GM23248 (cell line): ENCODE measurements at places on chromosomes 7 and 10. TPM values are rescaled to one million over a fixed set of nuclear protein-coding genes. Genes with fewer than 3 reads are reported as not detected.

DNA sequence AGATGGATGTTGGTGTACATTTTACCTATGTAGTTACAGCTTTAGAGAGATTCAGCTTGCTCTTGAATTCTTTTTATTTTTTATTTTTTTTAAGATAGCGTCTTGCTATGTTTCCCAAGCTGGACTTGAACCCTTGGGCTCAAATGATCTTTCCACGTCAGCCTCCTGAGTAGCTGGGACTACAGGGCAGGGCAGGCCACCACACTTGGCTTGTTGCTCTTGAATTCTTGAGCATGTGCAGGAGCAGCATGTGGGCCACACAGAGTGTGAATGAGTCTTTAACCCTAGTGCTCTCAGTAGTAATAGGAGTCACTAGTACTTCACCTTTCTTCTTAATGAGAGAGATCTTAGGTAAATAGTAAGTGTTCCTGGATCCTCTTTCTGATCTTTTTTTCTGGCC, 26.7 kb upstream of the CYCS start:
- H3K27me3 ChIP-seq, result no peaks in the 10 kb centered on the region
- H3K4me1 ChIP-seq, result no peaks in the 10 kb centered on the region
- H3K4me3 ChIP-seq, result no peak overlapping the region
- DNase-seq, result no peak

- H3K36me3 ChIP-seq, result no peaks in the 10 kb centered on the region
- no peak overlapping the region for H3K4me3 ChIP-seq
- no peak for DNase-seq
- H3K27me3 ChIP-seq, result no peaks in the 10 kb centered on the region
Observed at GRCh38 chr7:15856311-15856710, 169.8 kb upstream of the MEOX2 start.

- peaks cover 5% of the 10 kb centered on the region; the same call in 1 of the 2 replicates for H3K27me3 ChIP-seq
- no peaks in the 10 kb centered on the region for H3K4me1 ChIP-seq
- H3K36me3 ChIP-seq, result no peaks in the 10 kb centered on the region
- DNase-seq, result no peak
Observed at GRCh38 chr7:69575651-69576050, 22.6 kb upstream of the AUTS2 start.

Gene HDAC9
- total RNA-seq, result 1.6 and 2.1 TPM in 2 replicates

GRCh38 chr7:783556-784490, 48.5 kb upstream of the SUN1 start:
- no peaks in the 10 kb centered on the region for H3K36me3 ChIP-seq
- H3K4me1 ChIP-seq, result no peaks in the 10 kb centered on the region
- H3K27ac ChIP-seq, result no peak overlapping the region
- no peak overlapping the region for H3K4me3 ChIP-seq

Gene AKR1C4
- not detected in 2 replicates for total RNA-seq

- H3K27me3 ChIP-seq, result peaks cover 22% of the 10 kb centered on the region; the same call in 1 of the 2 replicates
- no peaks in the 10 kb centered on the region for H3K36me3 ChIP-seq
- H3K27ac ChIP-seq, result no peak overlapping the region
Observed at GRCh38 chr10:6071181-6072175, 9.3 kb upstream of the IL2RA start.

DNA sequence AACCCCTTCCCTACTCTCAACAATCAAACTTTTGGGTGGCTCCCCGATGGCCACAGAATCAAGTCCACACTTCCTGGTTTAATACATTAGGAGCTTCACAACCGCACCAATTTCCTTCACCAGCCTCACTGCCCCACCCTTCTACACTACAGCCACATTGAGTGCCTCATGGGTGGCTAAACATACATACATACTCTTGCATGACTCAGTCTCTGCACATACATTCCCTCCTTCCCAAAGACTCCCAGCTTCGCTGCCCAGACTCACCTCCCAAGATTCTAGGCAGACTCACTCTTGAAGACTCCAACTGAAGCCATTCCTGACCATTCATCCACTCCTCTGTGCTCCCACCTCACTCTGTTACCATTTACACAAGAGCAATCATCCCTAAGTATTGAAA, 15.9 kb downstream of the VPS41 start:
- H3K4me3 ChIP-seq, result no peak overlapping the region
- H3K27me3 ChIP-seq, result no peaks in the 10 kb centered on the region
- H3K36me3 ChIP-seq, result peaks cover 4% of the 10 kb centered on the region; the same call in 1 of the 2 replicates
- H3K27ac ChIP-seq, result no peak overlapping the region
- DNase-seq, result no peak

Gene EPHA1
- not detected in 2 replicates for total RNA-seq

GRCh38 chr10:78044699-78045098, 11.0 kb downstream of the RPS24 start:
- DNase-seq, result peak; percentile 51
- peaks cover 24% of the 10 kb centered on the region for H3K4me1 ChIP-seq
- no peak overlapping the region for H3K4me3 ChIP-seq
- H3K27me3 ChIP-seq, result no peaks in the 10 kb centered on the region
- 0 out of 2 replicates have a peak overlapping the region, but pooled peaks have one; percentile 1 for H3K27ac ChIP-seq

- H3K4me1 ChIP-seq, result no peaks in the 10 kb centered on the region
- no peaks in the 10 kb centered on the region for H3K27me3 ChIP-seq
- H3K36me3 ChIP-seq, result no peaks in the 10 kb centered on the region
- no peak overlapping the region for H3K27ac ChIP-seq
Observed at GRCh38 chr7:11450281-11450680, 381.7 kb downstream of the THSD7A start.

DNA sequence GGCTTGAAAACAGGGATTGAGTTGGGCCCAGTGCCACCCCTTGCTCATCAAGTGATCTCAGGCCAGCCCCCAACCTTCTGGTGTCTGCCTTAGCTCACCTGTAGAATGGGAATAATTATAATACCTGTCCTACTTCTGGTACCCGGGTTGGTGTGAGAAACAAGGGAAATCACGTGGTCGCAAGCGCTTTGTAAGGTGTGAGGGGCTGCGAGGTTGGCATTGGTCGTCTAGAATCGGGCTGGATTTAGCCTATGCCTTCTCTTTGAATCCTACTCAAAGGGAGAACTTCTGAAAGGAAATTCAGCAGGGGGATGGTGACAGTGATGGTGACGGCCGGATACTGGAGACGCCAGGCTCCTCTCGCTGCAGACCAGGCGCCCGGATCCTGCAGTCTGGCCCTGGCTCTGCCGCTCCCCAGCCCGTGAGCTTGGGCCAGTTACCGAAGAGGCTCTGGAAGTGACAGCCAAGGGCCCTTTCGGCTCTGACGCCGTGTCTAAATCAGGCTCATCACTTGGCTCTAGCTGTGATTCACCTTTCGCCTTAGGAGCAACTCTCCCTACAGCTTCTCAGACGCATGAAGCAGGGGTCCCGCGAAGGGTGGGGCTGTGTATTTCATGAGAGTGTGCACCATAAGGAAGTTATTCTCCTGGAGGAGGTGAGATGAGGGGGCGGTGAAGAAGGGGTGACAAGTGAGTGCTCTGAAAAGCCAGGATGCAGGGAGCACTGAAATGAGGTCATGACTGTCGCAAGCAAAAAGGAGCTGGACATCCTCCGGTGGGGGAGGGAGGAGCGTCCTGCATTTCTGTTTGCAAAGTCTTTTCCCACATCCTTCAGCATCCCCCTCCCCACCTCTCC, 4.0 kb upstream of the CREB5 start:
- peak; percentile 87 for DNase-seq
- H3K4me3 ChIP-seq, result peak overlapping the region; percentile 44
- peaks cover 31% of the 10 kb centered on the region for H3K4me1 ChIP-seq
- H3K27ac ChIP-seq, result peak overlapping the region; percentile 82

GRCh38 chr10:44399659-44400451, 15.0 kb upstream of the CXCL12 start:
- H3K4me3 ChIP-seq, result no peak overlapping the region

DNA sequence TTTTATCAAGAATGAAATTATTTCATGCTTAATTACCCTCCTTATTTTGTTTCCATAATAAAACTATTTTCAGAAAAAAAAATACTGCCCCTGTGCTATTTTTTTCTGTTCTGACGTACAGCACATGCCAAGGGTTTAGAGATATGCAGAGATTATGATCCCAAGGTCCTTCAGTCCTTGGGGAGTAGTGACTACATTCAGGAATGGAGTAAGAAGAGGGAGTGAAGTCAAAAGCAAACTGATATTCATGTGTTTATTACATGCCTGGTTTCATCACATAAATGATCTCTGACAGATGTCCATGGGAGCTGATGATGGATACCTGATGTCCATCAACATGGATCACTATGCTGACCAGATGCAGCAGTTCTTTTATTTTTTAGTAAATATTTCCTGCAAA, 17.2 kb downstream of the AKAP9 start:
- DNase-seq, result no peak
- H3K4me3 ChIP-seq, result no peak overlapping the region
- no peak overlapping the region for H3K27ac ChIP-seq

GRCh38 chr7:157193274-157193673, 54.5 kb downstream of the UBE3C start:
- H3K4me3 ChIP-seq, result no peak overlapping the region
- DNase-seq, result no peak
- H3K4me1 ChIP-seq, result no peaks in the 10 kb centered on the region
- H3K27me3 ChIP-seq, result no peaks in the 10 kb centered on the region
- peaks cover 47% of the 10 kb centered on the region for H3K36me3 ChIP-seq

Gene GAD2
- not detected in 2 replicates for total RNA-seq

Gene CALHM2
- total RNA-seq, result 62.6 and 74.3 TPM in 2 replicates

- DNase-seq, result no peak
- H3K27ac ChIP-seq, result no peak overlapping the region
- H3K4me3 ChIP-seq, result no peak overlapping the region
- no peaks in the 10 kb centered on the region for H3K27me3 ChIP-seq
- peaks cover 9% of the 10 kb centered on the region; the same call in 1 of the 2 replicates for H3K36me3 ChIP-seq
Observed at GRCh38 chr7:128807191-128807590, 15.4 kb downstream of the CCDC136 start.

Gene PRKG1
- total RNA-seq, result 21.8 TPM in 2 replicates

DNA sequence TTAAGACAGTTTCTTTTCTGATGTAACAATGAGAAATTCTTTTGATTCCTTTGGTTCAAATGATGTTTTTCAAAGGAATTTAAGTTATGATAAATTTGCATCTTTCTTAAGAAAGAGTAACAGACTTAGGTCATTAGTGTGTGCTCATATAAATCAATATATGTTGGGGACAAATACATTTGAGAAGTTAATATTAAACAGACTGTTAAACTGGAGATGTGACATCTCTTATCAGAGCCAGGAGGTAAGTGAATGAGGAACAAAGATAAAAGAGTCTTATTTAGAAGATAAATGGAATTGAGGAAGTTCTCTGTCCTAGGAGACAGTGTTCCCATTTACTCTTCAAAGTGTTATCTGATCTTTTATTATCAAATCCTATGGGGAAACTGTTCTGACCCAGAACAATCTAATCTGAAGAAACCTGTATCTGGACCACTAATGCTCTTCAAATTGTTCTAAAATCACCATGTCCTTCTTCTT, 104.8 kb upstream of the LAMB4 start:
- H3K4me3 ChIP-seq, result peak overlapping the region; percentile 3; the same call in 1 of the 2 replicates
- H3K4me1 ChIP-seq, result peaks cover 46% of the 10 kb centered on the region
- H3K27ac ChIP-seq, result peak overlapping the region; percentile 73

Gene TRPV6
- not detected in 2 replicates for total RNA-seq

DNA sequence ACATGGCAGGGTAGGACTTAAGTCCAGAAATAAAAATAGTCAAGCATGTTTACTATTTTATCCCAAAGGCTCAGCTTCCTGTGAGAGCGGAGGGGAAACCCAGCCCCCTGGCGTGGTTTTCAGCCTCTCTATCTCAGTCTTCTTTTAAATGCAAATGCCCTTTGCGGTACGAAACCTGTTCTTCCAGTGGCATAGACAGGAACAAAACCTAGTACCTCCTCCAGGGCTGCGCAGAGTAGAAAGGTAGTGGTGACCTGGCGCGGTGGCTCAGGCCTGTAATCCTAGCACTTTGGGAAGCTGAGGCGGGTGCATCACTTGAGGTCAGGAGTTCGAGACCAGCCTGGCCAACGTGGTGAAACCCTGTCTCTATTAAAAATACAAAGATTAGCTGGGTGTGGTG, 181.3 kb upstream of the FOXK1 start:
- H3K4me1 ChIP-seq, result no peaks in the 10 kb centered on the region
- H3K36me3 ChIP-seq, result no peaks in the 10 kb centered on the region
- DNase-seq, result no peak
- no peak overlapping the region for H3K27ac ChIP-seq
- no peaks in the 10 kb centered on the region for H3K27me3 ChIP-seq
- no peak overlapping the region for H3K4me3 ChIP-seq

GRCh38 chr10:83184641-83185040, 954.7 kb upstream of the GHITM start:
- no peaks in the 10 kb centered on the region for H3K4me1 ChIP-seq
- H3K36me3 ChIP-seq, result no peaks in the 10 kb centered on the region

GRCh38 chr7:151768805-151769187, 108.1 kb downstream of the PRKAG2 start:
- no peaks in the 10 kb centered on the region for H3K36me3 ChIP-seq
- peaks cover 45% of the 10 kb centered on the region for H3K27me3 ChIP-seq
- no peak for DNase-seq
- no peak overlapping the region for H3K27ac ChIP-seq

DNA sequence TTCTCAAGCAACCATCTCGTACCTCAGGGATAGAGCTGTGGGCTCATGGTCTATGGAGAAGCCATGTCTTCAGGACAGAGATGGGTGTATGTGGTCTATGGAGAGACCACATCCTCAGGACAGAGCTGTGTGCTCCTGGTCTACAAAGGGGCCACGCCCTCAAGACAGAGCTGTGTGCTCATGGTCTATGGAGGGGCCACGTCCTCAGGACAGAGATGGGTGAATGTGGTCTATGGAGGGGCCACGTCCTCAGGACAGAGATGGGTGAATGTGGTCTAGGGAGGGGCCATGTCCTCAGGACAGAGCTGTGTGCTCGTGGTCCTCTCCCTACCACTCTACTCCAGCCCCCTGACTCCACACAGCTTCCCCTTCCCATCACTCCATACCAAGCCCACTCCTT, 117.8 kb downstream of the WDR37 start:
- no peaks in the 10 kb centered on the region; the same call in 1 of the 2 replicates for H3K27me3 ChIP-seq
- no peaks in the 10 kb centered on the region for H3K4me1 ChIP-seq
- H3K27ac ChIP-seq, result no peak overlapping the region

- DNase-seq, result no peak
- H3K27me3 ChIP-seq, result no peaks in the 10 kb centered on the region
- H3K4me3 ChIP-seq, result no peak overlapping the region
- H3K27ac ChIP-seq, result no peak overlapping the region
- H3K4me1 ChIP-seq, result no peaks in the 10 kb centered on the region
Observed at GRCh38 chr7:138595454-138595853, 105.7 kb downstream of the SVOPL start.

- H3K36me3 ChIP-seq, result no peaks in the 10 kb centered on the region
- H3K4me3 ChIP-seq, result peak overlapping the region; percentile 40
- H3K27me3 ChIP-seq, result no peaks in the 10 kb centered on the region
- H3K4me1 ChIP-seq, result peaks cover 64% of the 10 kb centered on the region
Observed at GRCh38 chr7:137681657-137682562, 164.9 kb downstream of the DGKI start.

GRCh38 chr7:42924223-42924838, 7.6 kb downstream of the PSMA2 start:
- no peak for DNase-seq
- no peak overlapping the region for H3K4me3 ChIP-seq
- no peak overlapping the region for H3K27ac ChIP-seq
- H3K4me1 ChIP-seq, result 0 out of 2 replicates have a peak, but pooled peaks cover 4% of the 10 kb centered on the region
- H3K27me3 ChIP-seq, result no peaks in the 10 kb centered on the region

Gene ASB4
- total RNA-seq, result not detected in 2 replicates

- H3K36me3 ChIP-seq, result no peaks in the 10 kb centered on the region
- peak overlapping the region; percentile 49 for H3K27ac ChIP-seq
- no peaks in the 10 kb centered on the region for H3K27me3 ChIP-seq
- no peak overlapping the region for H3K4me3 ChIP-seq
- DNase-seq, result peak; percentile 99
Observed at GRCh38 chr7:30799206-30799975, 28.2 kb downstream of the MINDY4 start.
